Activated gamma-delta T cell treated with anti-CD3 and anti-CD28 coated beads, Interleukin-2, amount 50 U/mL, for 16 hours (primary cell): ENCODE measurements at places on chromosomes 5 and 9.

- no peak for DNase-seq
Observed at GRCh38 chr9:74570879-74571512, 73.9 kb downstream of the RORB start.

DNA sequence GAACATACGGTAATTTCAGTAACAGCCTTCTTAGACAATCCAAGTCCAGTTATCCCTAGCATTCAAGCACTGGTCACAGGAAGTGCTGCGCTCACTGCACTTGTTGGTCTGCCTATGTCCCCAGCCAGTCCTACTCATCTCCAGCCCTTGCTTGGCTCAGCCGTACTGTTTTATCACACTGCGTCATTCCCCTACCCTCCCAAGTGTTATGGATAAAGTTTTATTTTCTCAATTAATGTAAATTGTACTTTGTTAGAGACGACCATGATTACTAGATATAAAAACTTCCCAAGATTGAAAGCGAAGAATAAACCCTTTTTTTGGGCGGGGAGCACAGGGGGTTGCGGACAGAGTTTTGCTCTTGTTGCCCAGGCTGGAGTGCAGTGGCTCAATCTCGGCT lies 49.6 kb downstream of the LHFPL2 start:
- DNase-seq = no peak

GRCh38 chr5:14204785-14205321 lies 61.7 kb downstream of the TRIO start:
- DNase-seq = no peak

GRCh38 chr9:1294641-1295258 lies 244.6 kb downstream of the DMRT2 start:
- DNase-seq = no peak

DNA sequence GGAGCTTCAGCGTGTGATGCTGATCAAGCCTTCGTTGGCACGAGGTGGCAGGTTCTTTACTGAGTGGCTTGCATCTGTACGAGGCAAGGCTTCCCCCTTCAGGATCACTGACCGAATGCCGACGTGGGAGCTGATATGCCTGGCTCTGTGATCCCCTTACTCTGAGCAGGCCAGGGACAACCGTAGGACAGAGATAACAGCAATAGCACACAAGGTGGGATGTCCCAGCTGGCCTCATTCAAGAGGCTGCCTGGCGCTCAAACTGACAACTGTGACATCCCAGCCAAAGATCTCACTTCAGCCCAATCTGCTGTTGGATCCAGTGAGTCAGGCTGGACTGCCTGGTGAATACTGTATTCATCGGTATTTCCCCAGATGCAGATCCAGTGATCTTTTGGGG lies 199.4 kb upstream of the PANK3 start:
- no peak for DNase-seq

- no peak for DNase-seq
Observed at GRCh38 chr5:27773166-27773565, 734.8 kb upstream of the CDH9 start.

DNA sequence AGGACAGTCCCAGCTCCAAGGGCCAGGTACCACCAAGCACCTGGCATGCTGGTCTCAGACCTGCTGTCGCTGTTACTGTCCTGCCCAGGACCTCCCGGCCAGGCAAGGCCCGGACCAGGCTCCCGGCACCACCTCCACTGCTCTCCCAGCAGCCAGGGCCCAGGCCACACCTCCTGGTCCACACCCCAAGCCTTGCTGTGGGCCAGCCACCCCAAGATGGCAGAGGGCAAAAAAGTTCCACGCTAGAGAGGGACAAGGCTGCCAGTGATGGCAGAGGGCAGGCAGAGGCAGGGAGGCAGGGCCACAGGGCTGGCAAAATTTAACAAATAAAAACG lies 1.1 kb downstream of the DNLZ start:
- no peak for DNase-seq

- DNase-seq = no peak
Observed at GRCh38 chr9:132506977-132507669, 75.3 kb upstream of the BARHL1 start.

GRCh38 chr9:77881111-77881510 lies 150.5 kb downstream of the GNAQ start:
- DNase-seq = no peak

GRCh38 chr5:180558232-180558631 lies 33.1 kb downstream of the SCGB3A1 start:
- no peak for DNase-seq

DNA sequence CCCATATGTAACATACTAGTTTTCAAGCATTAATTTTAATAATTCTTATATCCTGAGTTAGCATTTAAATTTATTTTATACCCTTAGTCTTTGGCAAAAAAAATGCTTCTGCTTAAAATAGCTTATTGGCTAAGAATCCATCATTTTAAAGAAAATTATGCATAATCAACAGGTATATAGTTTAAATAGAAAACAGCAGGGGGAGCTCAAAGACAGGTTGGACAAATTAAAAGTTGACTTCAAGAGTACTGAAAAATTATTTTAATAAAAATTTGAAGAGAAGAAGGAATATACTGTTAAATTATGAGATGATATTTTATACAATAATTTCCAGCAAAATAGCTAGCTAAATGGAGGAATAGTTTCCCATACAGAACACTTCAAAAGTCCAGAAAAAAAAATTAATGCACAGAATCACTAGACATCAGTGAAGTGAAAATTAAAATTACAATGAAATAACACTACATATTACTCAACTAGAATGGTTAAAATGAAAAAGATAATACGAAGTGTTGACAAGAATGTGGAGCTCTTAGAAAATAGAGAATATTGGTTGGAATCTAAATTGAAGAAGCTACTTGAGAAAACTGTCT lies 387.1 kb downstream of the PDE4D start:
- DNase-seq = no peak

- no peak for DNase-seq
Observed at GRCh38 chr5:131384616-131385214, 120.9 kb downstream of the CDC42SE2 start.

DNA sequence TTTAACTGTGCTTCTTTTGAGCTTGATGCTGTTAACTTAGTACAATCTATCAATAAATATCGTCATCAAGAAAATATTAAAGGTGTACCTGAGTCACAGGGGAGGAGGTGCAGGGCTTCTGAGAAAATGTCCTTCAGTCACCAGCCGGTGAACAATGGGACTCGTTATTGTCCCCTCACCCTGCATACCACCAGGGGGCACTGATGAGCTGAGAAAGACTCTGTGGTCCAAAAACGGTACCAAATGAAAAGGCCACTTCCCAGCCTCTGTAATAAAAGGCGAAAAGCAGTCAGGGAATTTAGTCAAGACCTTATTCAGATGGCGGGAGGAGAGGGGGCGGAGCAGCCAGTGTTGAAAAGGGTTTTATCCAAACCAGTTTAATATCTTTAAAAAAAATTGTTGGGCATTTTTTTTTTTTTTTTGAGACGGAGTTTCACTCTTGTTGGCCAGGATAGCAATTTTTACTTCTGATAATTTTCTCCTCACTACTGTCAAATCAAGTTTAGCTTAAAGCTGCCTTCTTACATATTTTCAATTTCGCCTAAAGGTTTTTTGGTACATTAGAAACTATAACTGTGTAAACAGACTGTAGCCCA lies 271.9 kb upstream of the ADAMTS16 start:
- DNase-seq = no peak

- DNase-seq = peak; percentile 29
Observed at GRCh38 chr9:121267689-121268597, at the start of gene GSN. Gene GSN (plus strand): TSS chr9:121268162. CDS start chr9:121301972, 33,810 bp downstream.

DNA sequence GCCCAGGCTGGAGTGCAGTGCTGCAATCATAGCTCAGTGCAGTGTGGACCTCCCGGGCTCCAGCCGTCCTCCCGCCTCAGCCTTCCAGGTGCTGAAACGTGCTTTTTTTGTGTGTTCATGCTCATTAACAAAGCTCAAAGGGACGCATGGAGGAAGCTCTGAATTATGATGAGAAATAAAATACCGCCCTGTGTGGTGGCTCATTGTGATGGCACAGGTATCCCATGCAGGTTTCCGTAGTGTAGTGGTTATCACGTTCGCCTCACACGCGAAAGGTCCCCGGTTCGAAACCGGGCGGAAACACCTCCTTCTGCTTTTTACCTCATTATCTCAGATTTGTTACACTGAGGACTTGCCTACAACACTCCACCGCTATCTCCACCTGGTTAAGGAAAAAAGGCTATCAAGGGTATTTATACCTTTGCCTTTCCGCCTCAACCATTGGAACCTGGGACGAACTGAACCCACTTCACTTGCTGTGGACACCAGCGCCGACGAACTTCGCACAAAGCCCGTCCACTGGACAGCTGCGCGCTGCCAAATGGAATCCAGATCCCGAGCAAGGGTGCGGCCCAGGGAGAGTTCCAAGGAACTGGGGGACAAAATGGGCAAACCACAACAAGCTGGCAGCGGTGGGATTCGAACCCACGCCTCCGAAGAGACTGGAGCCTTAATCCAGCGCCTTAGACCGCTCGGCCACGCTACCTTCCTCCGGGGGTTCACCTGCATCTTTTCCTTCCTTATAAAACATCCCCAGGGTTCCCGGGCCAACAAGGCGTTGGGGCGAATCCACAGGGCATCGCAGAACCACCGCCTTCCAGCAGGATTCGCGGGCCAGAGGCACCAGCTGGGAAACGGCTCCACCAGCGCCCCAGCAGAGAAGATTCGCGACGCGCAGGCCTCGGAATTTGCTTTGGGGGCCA lies 26.3 kb downstream of the OR2V2 start:
- DNase-seq = peak; percentile 34

DNA sequence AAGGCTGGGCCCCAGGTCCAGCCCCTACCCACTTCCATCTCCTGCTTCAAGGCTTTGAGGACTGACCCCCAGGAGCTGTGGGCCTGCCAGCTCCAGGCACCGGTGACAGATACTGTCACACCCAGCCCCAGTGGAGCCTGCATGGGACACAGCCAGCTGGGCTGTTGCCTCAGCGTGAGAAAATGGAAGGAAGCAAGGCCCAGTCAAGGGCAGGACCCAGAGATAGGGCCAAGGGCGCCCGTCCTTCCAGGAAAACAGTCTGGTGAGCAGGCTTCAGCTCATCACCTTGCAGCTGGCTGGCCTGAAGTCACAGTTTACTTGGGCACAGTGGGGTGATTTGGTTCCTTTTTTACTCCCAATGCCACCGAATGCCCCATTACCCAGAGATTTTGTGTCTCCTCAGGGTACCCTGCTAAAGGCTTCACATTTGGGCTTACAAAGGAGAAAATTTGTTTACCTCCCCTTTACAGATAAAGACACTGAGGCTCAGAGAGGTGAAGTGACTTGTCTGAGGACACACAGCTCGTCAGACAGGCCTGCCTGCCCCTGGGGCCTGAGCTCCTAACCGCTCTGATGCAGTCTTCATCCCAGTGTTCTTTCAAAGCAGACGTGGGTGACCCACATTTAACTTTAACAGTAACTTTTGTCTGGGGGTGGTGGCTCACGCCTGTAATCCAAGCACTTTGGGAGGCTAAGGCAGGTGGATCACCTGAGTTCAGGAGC lies 21.5 kb upstream of the WDR38 start:
- DNase-seq = no peak

- no peak for DNase-seq
Observed at GRCh38 chr5:87423755-87424154, 11.0 kb upstream of the CCNH start.

- no peak for DNase-seq
Observed at GRCh38 chr9:117098331-117098730, 316.5 kb downstream of the ASTN2 start.

- DNase-seq = no peak
Observed at GRCh38 chr9:119838210-119838609, 469.0 kb upstream of the BRINP1 start.

GRCh38 chr9:12054235-12054634 lies 639.0 kb upstream of the TYRP1 start:
- no peak for DNase-seq

DNA sequence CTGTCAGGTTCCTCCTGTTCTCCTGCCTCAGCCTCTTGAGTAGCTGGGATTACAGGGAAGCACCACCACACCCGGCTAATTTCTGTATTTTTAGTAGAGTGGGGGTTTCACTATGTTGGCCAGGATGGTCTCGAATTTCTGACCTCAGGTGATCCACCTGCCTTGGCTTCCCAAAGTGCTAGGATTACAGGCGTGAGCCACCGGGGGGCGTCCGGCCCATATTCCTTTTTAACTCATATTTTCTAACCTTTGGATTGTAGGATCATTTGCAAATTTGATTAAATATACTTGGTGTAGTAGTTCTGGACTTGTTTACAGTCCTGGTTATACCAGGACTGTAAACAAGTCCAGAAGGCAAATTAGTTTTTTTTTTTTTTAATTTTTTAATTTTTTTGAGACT lies 4.3 kb downstream of the TCERG1 start:
- no peak for DNase-seq

GRCh38 chr9:8366161-8366926 lies 566.8 kb upstream of the DMAC1 start:
- no peak for DNase-seq

DNA sequence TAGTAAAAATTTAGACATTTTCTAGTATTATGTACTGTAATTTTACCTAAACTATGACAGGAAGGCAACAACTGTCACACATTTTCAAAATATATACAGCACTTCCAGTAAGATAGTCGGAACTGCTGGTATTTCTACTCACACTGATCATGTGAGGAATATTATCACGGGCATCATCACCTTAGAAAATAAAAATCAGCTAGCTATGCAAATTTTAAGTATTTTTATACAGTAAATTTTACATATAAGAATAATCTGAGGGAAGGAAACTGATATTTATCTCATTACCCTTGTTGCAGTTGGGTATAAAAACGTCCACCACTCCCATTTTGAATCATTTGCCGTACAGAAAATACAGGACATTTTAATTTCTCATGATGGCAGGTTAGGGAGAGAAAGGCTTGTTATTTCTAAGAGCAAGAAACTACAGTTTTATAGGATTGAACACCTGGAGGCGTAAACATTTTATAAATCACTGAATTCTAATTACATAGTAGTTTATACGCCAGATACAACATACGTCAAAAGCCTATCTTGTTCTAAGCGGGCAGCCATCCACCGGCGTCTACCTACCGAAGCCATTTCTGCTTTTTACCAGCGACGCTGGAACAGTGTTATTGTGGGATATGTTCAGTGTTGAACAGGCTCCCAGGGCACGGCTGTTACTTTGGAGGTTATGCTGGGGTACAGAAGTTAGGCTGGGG lies 729 bp upstream of the TNPO1 start:
- DNase-seq = no peak

- no peak for DNase-seq
Observed at GRCh38 chr9:132943651-132944293, 644 bp downstream of the TSC1 start.

DNA sequence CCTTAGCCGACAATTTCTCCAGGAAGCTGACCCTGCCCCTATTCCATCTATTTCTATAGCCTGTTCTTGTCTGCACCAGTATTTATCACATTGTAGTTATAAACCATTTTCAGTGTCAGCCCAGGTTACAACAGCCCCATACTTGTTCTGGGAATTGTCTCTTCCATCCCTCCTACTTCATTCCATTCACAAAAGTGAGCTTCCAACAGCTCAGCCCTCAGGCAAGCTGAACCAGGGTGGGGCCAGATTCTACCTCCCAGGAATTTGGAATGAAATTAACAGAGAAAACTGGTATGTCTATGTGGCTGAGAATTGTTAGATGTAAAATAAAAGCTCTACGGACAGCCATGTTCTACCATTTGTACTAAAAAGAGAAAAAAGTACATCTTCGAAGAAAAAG lies 36.1 kb downstream of the STRBP start:
- DNase-seq = no peak

GRCh38 chr9:25537808-25538207 lies 140.4 kb downstream of the TUSC1 start:
- DNase-seq = no peak
